ENCODE measurements at places on chromosomes 16 and 17.

DNA sequence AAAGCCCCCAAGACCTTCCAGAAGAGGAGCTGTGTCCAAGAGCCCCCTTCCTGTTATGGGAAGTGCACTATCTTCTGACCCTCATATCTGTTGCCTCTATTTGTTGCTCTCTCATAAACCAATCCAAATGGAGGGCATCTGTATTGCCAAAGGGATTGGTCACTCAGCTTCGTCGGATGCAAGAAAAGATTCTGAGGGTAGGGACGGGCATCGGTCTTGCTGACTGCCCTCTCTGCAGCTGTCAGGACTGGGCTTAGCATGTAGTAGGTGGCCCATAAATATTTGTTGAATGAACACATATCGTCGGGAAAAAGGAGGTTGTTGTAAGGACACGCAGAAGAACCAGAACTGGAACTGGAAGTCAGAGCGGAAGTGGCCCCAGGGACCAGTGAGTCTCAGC, 44.1 kb downstream of the CCDC42 start:
- no peak for DNase-seq

DNA sequence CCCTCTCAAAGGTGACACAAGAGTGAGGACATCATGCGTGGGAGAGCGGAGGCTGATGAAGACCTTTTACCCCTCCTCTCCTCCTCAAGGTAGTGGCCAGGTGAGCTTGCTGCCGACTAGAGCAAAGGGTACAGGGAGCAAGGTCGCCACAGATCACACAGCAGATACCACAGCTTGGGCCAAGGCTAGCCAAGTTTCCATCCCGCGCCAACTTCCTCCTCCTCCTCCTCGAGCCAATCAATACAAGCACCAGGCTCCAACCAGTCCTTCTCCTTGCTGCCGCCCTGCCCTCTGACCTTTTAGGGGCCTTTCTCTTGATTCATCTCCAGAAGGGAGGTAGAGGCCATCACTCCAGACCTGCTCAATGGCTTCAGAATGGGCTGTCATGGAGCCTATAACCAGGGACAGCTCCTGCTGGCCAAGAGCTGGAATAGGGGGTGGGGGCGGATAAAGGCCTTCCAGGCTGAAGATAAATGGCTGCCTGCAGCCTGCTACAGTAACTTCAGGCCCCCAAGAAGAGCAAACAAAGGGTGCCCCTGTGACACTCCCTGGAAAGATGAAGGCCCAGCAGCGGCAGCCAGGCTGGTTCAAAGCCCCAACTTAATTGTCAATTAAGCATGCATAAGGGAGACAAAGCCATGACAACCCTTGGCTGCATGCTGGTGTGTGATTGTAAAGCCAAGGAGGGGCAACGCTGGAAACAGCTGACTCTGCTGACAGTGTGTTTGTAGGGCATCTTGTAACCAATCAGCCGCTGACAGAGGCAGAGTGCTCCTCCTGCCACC, 17.8 kb downstream of the HNF1B start:
- no peak for DNase-seq

DNA sequence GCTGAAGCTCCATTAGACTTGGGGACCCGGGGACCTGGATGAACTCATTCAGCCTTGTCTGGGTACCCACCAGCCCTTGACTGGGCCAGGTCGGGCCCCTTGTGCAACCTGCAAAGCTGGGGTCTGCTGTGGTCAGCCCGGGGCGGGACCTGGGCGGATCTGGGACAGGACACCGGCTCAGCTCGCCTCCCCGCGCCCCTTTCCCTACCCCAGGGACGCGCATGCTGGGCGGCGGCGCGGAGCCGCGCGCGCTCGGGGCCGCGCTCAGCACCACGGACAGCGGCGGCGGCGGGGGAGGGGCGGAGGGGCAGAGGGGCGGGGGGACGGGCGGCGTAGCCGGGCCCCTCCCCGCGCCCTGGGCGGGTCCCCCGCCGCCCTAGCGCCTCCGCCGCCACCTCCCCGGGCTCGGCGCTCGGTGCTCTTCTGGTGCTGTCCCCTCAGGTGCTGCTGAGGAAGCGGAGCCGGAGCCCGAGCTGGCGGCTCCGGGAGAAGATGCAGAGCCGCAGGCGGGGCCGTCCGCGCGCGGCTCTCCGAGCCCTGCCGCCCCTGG, 7.4 kb downstream of the ACD start:
- no peak for DNase-seq

GRCh38 chr16:81599034-81599744, 154.6 kb downstream of the CMIP start:
- DNase-seq: no peak

- DNase-seq: no peak
Measured at GRCh38 chr17:29847527-29848400, 82.3 kb downstream of the SSH2 start.

GRCh38 chr16:47643323-47644000, 182.3 kb downstream of the PHKB start:
- no peak for DNase-seq

All from CD4-positive, alpha-beta T cell treated with Interleukin-4 for 4 hours (primary cell).